Omental fat pad (tissue), 4 donors: ENCODE measurements at places on chromosomes 7 and 10. TPM values are rescaled to one million over a fixed set of nuclear protein-coding genes. Genes with fewer than 3 reads are reported as not detected.

DNA sequence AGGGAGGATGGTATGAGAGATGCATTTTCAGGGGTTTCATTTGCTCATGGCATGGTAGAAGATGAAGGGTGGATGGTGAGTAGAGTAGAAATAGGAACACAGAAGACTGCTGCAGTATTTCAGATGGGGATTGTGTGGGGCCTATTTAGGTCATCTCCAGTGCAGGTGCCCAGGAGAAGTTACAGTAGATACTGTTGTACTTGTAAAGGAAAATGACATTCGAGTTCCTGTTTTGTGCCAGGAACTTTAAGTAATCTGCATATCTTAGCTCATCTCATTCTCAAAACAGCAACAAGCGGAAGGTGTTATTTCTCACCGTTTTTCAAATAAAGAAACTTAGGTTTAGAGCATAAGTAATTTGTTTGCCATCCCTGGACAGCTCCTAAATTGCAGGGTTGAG, 156.2 kb downstream of the AUTS2 start:
- no peak for DNase-seq

DNA sequence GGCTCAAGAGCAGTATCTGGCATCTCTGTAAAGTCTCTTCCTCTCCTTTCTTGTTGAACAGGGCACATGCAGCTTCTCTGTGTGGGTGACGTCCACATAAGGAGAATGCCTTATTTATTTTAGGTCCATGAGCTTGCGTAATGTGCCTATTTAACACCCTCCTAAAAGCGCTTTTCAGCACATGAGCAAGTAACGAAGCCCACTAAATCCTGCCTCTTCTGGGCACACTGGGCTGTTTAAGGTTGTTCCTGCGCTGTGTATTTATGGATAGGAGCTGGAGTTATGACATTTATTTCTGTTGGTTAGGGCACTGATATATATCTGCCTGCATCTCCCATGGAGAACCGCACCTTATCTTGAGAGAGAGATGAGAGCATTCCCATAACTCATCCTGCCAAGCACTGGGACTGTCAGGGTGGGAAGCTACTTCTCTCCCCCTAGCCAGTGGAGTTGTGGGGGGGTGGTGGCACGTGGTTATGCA, 76.1 kb downstream of the LRRC4 start:
- DNase-seq = no peak

DNA sequence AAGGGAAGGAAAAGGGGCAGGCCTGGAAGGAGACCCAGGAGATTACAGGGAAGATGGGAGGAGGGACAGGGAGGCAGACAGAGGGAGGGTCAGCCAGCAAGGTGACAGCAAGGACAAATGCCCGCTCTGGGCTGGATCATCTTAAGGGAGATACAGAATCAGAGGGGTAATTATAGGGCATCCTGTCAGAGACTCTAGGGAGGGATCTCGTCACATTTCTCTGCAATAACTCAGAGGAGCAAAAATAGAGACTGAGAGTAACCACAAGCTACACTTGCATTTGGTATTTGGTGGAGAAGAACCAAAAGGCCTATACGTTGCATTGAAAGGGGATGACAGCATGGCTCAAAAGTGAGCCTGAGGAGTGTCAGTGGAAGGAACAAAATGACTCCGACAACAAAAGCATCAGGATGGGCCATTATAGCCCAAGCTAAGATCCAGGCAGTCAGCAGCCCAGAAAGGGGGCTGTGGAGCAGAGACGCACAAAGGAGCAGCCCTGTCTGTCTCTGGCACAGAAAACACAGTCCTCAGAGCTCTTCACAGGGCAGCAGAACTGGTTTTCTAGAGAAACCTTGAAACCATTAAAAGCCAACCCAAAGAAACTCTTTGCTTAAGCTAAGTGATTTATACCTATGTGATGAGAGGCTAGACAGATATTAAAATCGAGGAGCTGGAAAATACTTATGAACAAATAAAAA, 430.2 kb upstream of the VSTM2A start:
- DNase-seq = no peak

GRCh38 chr7:96182424-96183158, 139.3 kb downstream of the SLC25A13 start:
- no peak for DNase-seq

DNA sequence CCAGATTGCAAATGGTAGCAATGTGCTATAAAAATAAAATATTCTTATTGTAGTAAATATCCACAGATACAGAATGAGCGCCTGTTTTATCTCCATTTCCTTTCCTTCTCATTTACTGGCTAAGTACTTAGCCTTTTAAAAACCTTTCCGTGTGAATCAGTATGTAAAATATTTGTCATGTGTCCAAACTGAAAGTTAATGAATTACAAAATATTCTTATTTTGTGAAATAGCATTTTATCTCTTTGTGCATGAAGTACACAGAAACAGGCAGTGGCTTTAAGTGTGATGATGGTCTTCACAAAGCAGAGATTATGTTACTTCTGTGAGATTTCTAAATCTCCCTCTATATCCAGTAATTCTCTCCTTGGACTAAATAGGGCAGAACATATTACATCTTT, 56.7 kb upstream of the KIAA1217 start:
- DNase-seq = no peak

- DNase-seq = no peak
Measured at GRCh38 chr7:98049034-98049433, 57.6 kb upstream of the LMTK2 start.

DNA sequence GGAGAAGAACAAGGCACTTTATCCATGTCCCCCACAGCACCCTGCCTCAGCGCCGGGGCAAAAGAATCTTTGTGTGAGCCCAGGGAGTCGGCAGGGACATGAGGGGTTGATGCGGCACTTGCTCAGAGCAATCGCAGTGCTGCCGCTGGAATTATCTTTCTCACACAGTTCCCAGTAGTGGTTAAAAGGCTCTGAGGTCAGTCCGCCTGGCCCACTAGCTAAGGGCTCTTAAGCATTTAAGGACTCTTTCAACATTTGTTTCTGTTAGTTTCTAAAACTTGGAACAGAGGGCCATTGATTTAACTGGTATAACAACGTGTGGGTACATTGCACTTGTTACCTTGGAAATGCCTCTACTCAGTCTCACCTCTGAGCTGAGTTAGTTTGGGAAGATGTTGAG, 208.0 kb upstream of the C7orf33 start:
- no peak for DNase-seq

DNA sequence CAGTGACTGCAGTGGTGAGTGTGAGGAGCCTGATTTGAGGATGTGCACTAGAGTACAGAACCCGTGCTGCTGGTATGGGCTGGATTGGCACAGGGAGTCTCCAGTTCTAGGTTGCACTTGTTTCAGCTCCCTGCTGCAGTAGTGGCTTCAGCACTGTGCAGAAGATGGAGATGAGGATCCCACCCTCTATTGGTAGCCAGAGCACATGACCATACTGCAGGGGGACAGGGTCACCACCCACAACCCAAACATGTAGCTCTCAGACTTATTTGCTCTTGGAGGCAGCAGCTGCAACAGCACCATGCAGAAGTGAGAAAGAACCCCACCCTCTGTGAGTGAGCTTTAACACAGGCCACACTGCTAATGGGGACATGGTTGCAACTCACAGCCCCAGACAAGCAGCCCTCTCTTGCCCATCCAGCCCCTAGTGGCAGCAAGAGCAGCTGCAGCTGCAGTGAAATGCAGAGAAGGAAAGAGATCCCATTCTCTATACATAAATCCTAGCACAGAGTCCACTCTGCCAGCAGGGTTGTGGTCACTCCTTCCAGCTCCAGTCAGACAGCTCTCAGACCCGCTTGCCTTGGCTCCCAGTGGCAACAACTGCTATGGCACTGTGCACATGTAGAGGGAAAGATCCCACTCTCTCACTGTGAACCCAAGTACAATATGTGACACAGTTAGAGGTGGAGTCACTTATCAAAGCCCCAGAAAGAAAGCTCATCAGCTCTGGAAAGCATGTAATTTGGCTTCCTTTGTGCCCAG, 51.4 kb upstream of the SCIN start:
- no peak for DNase-seq

- no peak for DNase-seq
Measured at GRCh38 chr7:41809940-41810576, 107.2 kb upstream of the INHBA start.

DNA sequence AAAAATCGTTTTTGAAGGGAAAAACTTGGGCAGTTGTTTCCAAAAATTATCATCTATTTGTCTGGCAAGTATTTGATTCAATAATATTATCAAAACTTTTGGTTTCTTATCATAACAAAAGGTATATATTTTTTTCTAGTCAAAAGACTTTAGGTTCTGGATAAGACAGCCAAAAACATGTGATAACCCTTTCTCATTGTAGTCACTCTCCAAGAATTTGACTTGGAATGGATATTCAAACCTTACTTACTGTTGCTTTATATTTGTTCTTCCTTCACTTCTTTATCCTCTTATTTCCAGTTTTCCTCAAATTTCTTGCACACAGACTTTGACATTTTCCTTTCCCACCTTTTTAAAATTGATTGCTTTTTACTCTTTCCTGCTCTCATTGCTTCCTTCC, 140.9 kb upstream of the FAM3C start:
- no peak for DNase-seq

- peak; percentile 67 for DNase-seq
Measured at GRCh38 chr10:31602541-31603234, 283.7 kb downstream of the ZEB1 start.

The PRLHR gene
- total RNA-seq = not detected

The WIPF3 gene
- total RNA-seq = 1.6 TPM
